Sciatic nerve (tissue), 2 donors: ENCODE measurements at places on chromosomes 1 and 21.

GRCh38 chr1:63731117-63732043, 42.4 kb upstream of the ROR1 start:
- no peak for DNase-seq

GRCh38 chr1:23836037-23836436, 10.8 kb upstream of the HMGCL start:
- DNase-seq: no peak

- no peak for DNase-seq
Measured at GRCh38 chr1:30652152-30652841, 71.1 kb downstream of the MATN1 start.

DNA sequence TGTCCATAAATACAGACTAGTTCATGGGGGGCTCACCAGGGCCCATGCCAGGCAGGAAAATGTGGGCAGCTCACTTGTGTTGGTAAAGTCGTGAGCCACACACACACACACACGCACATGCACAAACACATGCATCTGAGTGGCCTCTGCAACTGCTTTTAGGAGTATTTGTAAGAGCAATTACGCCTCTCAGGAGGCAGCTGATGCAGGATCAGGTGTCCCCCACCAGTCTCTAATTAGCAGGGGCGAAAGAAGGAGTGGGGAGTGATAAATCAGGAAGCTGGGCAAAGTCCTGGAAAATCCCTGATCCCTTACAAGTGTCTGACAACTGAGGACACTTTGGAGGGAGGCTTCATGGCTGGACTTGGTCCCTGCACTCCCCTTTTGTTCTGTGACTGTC, 5.7 kb upstream of the IVL start:
- DNase-seq: no peak

DNA sequence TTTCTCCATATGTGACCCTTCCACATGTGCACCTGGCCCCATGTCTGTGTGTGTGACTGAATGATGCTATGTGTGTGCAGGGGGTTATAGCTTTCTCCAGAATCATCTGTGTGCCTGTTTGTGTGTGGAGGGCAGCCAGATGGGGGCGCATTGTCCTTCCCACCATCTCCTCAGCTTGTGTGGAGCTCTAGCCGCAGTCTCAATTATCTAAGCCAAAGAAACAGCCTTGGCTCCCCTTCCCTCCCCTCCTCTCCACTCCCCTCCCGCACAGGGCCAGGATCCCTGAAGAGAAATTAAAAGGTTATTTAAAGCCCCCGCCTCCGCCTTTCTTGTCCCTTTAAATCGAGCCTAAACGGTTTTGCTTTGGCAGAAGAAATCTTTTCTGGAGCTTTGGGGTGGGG, 1.8 kb upstream of the DMBX1 start:
- no peak for DNase-seq

DNA sequence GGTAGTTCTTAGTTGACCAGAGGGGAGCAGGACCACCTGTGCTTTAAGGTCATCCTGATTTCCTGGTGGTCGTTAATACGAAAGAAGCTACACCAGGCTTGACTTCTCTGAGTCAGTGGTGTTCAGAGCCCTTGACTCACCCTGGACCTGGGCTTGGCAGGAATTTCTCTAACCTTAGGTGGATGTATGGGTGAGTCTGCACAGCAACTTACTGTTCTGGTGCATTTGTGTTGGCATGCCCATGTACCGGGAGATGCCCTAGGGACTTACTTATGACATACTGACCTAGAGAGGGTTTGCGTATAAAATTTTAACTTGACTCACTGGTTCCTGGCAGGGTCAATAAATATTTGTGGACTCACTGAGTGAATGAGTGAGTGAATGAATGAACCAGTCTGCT, 304.6 kb downstream of the DISC1 start:
- no peak for DNase-seq

GRCh38 chr1:41799723-41800122, 119.0 kb downstream of the HIVEP3 start:
- no peak for DNase-seq

DNA sequence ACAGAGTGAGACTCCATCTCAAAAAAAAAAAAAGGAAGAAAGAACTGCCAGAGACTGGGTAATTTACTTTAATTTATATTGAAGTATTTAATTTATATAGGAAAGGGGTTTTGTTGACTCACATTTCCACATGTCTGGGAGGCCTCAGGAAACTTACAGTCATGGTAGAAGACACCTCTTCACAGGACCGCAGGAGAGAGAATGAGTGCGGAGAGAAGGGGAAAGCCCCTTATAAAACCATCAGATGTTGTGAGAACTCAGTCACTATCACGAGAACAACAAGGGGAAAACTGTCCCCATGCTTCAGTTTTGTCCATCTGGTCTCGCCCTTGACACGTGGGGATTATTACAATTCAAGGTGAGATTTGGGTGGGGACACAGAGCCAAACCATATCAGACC, 25.8 kb upstream of the PPP1R8 start:
- no peak for DNase-seq

- DNase-seq: no peak
Measured at GRCh38 chr21:33128538-33128937, 58.6 kb downstream of the OLIG1 start.

- no peak for DNase-seq
Measured at GRCh38 chr1:83909687-83910086, 89.2 kb downstream of the TTLL7 start.

GRCh38 chr21:32301596-32301995, 2.9 kb downstream of the MRAP start:
- DNase-seq: no peak

GRCh38 chr1:17274186-17275170, 25.6 kb downstream of the PADI3 start:
- no peak for DNase-seq

DNA sequence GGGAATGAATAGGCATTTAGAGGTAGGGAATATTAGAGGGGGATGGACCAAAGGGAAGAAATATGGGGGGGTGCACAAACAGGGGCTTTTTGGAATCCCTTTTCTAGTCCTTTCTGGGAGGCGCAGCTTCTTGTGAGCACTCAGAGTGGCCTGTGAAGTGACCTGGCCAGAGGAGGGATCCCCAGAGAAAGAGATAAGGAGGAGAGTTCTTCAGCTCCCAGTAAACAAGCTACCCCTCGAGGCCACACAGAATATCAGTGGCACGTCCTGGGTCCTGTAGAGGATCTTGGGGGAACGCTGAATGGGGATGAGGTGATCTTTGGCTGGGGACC, 19.4 kb downstream of the VANGL2 start:
- no peak for DNase-seq

- DNase-seq: no peak
Measured at GRCh38 chr21:15686506-15686905, 43.3 kb upstream of the USP25 start.

GRCh38 chr1:201230676-201231075, 40.1 kb downstream of the IGFN1 start:
- no peak for DNase-seq

DNA sequence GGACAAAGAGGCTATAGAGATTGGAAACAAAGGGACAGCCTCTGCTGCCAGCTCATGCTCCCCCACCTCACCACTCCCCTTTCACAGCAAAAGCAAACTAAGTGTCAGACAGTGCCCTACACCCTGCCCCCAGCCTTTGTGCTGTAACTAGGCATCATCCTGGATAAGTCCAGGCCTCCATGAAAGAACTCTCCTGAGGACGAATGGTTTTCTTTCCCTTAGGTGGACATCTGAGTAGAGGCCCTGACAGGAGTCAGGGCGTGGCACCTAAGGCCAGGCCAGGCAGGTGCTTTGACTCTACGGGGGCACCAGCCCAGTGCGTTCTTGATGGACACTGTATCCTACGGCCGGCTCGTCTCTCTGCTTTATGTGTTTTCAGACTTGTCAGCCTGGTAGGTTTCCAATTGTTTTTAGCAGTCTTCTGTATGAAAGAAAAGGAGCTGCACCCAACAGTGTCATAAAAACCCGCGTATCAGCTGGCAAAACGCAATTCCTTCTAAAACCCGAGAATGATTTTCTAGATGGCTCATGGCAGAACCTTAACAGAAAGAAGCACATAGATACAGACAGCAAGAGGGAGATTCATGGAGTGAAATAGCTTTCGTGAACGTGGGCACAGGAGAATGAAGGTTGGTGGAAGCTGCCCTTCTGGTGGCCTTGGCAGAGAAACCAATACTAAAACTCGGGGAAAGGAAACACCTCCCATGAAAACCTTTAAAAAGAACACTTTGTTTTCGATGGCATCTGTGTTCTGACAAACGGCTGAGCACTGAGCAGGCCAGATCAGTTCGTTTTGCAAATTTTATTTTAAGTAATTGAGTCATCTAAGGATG, 51.7 kb upstream of the AJAP1 start:
- peak; percentile 7 for DNase-seq

- no peak for DNase-seq
Measured at GRCh38 chr1:243628476-243628907, 221.6 kb downstream of the AKT3 start.

DNA sequence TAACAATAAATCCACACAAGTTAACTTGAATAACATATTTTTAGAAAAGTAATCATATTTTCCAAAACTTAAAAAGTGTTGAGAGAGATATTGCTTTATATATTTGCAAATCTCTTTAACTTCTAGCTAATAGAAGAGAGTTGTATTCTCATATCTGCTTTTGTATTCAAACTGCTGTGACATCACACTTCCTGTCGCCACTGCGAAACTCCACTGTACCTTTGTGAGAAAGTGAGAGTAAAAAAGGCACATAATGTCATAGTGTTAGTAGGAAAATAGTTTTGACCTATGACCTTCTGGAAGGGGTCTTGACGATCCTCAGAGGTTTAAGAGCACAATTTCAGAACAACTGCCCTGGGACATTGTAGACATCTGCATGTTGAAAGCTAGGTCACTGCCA, 21.6 kb downstream of the AK5 start:
- no peak for DNase-seq

GRCh38 chr1:205267306-205267902, 39.7 kb downstream of the TMCC2 start:
- no peak for DNase-seq

- DNase-seq: no peak
Measured at GRCh38 chr1:201186192-201186591, 4.4 kb upstream of the IGFN1 start.

GRCh38 chr1:29700491-29700890, 464.2 kb downstream of the PTPRU start:
- DNase-seq: no peak

DNA sequence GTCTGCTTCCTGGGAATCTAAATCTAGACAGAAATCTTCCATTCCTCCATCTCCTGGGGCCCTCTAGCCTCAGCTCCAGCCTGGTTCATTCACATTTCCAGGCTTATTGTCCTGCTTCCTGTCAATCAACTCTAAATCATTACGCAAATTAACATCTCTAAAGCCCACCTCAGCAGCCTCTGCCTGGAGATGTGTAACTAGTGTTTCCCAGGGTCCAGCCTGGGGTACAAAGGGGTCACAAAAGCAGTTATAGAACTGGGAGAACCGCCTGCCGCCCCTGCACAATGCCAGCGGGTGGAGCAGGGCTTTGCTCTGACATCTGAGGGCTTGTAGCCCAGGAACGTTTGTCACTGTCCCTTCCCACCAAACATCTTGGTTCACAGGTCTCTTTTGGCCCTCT, 373.5 kb downstream of the RRAGC start:
- no peak for DNase-seq

DNA sequence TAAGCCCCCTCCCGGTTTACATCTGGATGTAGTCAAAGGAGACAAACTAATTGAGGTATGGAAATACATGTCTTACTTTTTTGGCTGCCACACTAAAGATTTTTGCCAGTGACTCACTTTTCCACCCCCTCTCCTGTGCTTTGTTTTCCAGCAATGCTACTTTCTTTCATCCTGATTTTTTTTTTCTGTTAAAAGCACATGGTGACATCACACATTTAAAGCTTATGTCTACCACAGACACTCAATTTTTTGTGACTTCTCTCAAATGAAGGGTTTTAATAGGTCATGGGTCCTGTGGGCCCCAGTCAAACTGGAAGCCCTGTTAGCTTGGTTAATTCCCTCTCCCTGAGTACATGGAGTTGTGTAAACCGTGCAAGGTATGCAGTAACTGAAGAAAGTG, 2.2 kb downstream of the PPP1R8 start:
- no peak for DNase-seq

DNA sequence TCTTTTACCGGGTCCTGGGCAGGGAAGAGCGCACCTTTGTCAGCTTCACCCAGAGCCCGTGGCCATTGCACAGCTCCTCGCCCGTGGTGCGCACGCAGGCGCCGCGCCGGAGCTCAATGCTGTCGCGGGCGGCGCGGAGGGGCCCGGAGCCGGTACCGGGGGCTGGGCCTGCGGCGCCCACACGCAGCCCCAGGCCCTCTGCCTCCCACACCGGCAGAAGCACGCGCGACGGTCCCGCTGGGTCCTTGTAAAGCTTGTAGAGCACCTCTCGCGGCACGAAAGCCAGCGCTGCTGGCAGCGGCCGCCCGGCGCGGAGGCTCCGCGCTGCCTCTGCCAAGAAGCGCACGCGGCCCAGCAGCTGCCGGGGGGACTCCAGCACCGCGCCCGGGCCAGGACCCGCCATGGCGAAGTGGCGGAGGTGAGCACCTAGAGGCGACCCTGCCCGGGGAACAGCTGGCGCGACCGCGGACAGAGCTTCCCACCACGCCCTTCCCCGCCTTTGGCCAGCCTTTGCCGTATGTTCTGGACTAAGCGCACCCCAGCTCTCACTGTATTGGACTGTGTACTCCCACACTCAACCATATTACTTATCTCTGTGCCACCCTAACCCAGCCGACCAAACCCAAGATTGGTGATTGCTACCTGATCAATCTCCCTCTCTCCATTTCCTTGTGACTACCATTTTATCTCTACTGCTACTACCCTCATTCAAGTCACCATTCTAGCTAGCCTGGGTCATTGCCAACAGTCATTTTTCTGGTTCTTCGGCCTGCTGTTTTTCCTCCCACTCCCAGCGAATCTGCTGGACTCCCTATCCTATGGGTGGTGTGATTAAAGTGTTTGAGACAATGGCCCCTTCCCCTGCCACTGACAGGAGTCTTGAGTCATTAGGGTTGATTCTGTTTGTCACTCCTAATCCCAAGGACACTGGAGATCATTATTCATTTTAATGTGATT, at the start of gene HECTD3:
TSS of gene HECTD3 (minus strand) at position 470 of the 957 bp plus-strand sequence. CDS start at position 403, 67 bp downstream.
- DNase-seq: peak; percentile 88

- DNase-seq: no peak
Measured at GRCh38 chr1:94322696-94323095, 85.3 kb upstream of the ARHGAP29 start.

DNA sequence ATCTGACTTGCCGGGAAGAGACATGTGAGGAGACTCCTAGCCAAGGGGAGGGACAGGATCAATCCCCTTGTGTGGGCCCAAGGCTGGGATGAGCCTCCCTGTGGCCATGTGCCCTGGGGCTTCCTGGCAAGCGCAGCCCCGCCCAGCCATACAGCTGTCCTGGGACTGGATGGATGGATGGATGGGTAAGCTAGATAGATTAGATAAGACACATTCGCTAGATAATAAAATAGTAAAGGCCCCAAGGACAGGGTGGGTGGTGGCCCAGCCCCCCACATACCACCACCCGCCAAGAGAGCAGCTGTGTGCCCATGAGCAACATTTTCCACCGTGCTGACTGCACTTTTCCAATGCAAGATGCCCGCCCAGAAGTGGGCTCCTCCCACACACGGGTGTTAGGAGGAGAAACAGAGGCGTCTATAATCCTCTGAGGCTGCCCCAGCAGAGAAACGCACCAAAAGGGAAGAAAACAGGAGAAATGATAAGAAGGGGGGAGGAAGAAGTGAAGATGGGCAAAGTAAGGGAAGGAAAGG, 25.1 kb downstream of the ZBTB17 start:
- no peak for DNase-seq

- DNase-seq: no peak
Measured at GRCh38 chr21:37742532-37742931, 173.7 kb downstream of the KCNJ6 start.
